Activated T-helper 1 cell treated with anti-CD3 and anti-CD28 coated beads, Interleukin-2, amount 50 U/mL, for 16 hours (primary cell): ENCODE measurements at places on chromosomes 7 and 10.

- no peak for DNase-seq
Measured at GRCh38 chr7:114084002-114084471, 165.2 kb upstream of the PPP1R3A start.

- no peak for DNase-seq
Measured at GRCh38 chr7:120280743-120281142, 7.8 kb downstream of the KCND2 start.

DNA sequence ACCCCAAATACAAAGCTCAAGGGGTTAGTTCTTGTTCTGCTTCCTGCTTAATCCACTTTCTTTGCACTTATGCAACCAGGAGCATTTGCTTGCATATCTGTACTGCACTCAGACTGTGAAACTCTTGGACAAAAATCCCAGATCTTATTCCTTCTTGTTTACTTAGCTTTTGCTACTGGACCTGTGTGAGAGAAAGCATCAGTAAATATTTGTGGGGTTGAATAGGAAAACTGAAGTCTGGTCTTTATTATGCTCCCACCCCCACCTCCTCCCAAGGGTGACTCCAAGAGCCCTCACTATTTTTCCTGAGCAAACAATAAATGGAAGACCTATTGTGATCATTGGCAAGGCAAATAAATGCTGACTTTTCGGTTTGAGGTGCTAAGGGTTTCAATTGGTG is 57.1 kb upstream of the VSTM2A start:
- DNase-seq, result no peak

- no peak for DNase-seq
Measured at GRCh38 chr10:77927402-77928246, 1.1 kb upstream of the DLG5 start.

DNA sequence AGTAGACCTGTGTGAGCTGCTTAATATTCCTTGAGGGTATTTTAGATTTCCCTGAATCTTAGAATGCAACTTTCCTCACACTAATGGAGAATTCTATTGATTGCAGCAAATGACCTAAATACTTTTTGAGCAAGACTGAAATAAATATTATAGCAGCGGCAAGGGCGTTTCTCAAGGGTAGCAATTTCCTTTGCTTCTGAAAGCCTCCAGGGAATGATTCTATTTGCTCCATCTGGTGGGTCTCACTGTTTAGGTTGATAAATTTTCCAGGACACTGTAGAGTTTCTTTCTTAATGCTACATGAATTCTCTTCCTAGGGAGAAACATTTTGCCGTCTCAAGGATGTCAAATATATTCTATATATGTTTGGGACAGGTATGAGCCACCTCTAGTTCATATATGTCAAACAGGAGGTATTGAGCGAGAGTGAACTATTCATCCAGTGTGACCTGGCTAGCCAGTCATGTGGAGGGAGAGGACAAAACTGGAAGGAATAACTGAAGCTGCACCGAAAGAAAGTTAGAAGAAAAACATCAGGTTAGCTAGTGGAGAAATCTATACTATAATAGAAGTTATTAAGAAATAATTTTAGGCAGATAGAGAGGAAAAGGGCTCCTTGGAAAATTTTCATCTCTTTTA is 57.9 kb upstream of the FZD8 start:
- no peak for DNase-seq

DNA sequence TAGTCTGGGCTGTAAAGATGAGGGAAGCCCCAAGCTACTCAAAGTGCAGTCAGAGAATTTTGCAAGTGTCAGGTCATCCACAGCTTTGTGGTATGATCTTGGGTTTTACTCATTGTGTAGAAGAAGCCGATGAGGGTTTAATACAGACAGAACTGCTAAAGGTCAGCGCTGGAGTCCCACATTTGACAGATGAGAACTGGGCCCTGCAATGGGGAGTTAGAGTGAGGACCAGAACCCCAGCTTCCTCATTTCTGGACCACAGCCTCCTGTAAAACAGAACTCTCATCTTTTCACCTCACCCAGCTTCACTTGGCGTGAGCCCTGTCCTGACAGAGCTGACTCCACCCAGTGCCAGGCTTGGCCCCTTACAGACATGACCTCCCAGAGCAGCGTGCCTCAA is 20.1 kb downstream of the LRRC20 start:
- no peak for DNase-seq

DNA sequence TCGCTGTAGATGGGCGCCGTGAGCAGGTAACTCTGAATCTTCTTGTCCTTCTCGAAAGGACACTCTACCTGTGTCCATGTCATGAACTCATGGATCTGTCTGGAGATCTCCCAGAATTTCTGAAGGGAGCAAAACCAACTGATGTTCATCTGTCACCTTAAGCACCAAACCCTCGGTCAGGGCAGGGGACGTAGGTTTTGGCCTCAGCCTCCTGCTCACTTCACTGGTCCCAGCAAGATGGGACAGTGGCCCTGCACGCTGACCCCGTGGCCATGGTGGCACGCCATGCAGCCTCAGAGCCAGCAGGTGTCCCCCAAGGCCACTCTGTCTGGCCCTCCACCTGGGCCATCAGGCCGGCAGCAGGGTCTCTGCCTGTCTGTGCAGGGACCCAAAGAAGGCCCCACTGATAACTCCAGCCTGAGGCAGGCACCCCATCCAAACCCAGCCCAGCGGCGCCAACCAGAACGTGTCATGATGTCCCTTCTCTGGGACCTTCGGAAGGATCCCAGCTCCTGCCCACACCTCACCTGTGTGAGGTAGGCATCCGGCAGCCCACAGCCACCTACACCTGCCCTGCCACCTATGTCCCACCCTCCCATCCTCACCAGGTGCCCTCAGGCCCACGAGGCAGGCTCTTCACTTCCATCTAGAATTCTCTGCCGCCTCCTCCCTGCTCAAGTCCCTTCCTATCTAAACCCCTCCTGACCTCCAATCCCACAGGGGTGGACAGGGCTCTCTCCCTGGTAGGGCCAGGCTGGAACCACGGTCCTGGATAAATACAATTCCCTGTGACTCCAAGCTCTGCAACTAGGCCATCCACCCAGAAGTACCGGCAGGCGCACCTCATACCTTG is 59.0 kb downstream of the CSGALNACT2 start:
- DNase-seq, result no peak

DNA sequence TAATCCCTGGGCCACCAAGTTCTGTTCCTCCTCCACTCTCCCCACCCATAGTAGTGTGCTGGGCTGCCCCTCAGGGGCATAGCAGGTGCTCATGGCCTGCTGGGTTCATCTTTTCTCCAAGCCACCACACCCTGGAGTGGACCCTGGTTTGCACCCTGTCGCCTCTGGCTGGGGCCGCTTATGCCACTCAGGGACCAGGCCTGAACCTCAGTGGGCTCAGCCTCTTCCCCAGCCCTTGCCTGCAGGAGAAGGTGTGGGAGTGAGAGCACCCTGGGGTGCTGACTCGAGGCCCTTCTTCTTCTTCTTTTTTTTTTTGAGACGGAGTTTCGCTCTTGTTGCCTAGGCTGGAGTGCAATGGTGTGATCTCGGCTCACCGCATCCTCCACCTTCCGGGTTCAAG is 10.2 kb downstream of the CLIP2 start:
- DNase-seq, result no peak

GRCh38 chr10:112217386-112218035 is 33.9 kb upstream of the GPAM start:
- DNase-seq, result no peak

- DNase-seq, result no peak
Measured at GRCh38 chr7:18570890-18571478, 75.4 kb downstream of the HDAC9 start.

GRCh38 chr7:113128031-113128430 is 9.7 kb upstream of the SMIM30 start:
- no peak for DNase-seq

DNA sequence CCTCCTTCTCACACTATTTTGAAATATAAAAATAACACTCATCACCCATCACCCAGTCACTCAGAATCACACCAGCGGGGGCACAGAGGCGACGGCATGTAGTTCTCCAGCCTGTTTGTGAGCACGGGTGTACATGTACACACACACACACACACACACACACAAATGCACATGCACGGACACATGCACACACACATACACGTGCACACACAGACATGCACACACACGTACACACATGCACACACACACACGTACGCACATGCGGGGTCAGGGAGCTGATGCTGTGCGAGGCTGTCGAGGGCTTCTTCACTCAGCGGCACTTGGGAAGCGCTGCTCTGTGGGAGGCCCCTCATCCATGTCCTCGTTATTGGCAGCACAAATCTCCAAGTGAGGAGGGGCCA is 178.8 kb downstream of the ELFN1 start:
- no peak for DNase-seq

- DNase-seq, result no peak
Measured at GRCh38 chr7:25951414-25952260, 200.4 kb upstream of the NFE2L3 start.

GRCh38 chr10:18087355-18087754 is 52.9 kb upstream of the CACNB2 start:
- no peak for DNase-seq

DNA sequence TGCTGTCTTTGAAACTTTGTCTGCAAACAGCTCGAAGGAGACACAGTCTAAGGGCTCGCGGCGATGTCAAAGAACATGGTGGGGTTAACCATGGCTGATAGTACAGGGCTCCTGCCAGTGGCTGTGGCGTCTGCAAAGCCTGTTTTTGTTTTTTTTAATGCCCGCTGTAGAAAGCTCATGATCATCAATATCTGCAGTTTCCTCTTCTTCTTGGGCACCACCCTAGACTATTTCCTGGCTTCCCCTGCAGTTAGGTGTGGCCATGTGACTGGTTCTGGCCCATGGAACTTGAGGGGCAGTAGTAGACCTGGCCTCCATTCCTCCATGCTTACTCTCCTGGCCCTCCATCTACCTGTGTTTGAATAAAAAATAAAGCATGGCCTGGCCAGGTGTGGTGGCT is 21.8 kb upstream of the SAMD8 start:
- DNase-seq, result no peak

DNA sequence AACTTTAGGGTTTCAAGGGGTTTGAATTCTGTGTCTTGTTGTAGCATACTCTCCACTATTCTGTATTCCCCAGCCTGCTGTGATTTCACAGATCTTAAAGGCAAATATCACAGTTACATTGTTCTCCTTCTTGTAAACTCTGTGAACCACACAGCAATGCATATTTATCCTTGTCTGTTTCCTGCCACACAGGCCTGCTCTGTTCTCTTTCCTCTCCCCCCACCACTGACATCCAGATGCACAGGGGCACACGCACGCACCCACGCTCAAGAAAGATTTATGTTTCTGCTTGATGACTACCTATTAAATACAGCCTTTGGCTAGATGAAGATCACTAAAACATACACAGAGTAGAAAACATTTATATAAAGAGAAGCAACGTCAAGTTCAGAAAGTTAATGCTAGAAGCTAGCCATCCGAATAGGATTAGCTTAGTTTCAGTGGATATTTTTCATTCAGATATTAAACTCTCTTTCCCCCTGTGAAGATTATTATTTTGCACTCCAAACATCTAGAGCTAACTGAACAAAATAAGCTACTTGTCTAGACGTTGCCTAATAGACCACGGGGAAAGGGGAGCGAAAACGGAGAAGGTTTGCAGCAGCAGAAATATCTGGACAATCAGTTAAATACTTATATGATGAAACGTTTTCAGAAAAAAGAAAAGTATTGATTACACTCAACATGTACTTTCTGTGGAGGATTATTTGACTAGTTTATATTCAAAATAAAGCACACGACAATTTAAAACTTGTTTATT is 193.1 kb upstream of the SEMA3C start:
- no peak for DNase-seq

DNA sequence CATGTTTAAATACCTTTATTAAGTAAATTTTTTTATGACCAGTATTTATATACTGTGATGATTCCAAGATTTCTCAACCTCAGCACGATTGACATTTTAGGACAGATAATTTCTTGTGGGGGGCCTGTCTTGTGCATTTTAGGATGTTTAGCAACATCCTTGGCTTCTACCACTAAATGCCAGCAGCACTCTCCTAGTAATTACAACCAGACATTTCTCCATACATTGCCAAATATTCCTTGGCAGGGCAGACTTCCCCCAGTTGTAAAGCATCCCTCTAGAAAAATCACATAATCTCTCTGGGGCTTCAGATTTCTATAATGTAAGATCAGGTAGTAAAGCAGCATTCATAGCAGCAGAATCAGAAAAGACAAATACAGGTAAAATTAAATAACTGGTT is 7.8 kb upstream of the LIPM start:
- no peak for DNase-seq

- DNase-seq, result no peak
Measured at GRCh38 chr7:150944066-150945042, 33.8 kb downstream of the KCNH2 start.

DNA sequence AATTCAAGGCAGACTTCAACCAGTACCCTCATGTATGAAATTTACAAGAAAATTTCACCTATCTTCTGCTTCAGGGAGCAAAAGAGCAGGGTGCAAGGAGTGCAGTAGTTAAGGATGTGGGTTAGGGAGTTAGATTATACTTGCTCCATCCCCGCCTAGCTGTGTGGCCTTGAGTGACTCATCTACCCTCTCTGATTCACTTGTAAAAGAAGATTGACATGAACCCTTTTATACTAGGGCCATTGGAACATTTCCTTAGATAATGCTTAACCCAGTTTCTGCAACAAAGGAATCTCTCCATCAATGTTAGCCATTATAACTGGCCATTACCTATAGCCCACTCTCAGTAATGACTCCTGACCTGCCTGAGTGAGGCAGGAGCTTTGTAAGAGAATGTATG is 10.2 kb upstream of the HSPA12A start:
- no peak for DNase-seq

DNA sequence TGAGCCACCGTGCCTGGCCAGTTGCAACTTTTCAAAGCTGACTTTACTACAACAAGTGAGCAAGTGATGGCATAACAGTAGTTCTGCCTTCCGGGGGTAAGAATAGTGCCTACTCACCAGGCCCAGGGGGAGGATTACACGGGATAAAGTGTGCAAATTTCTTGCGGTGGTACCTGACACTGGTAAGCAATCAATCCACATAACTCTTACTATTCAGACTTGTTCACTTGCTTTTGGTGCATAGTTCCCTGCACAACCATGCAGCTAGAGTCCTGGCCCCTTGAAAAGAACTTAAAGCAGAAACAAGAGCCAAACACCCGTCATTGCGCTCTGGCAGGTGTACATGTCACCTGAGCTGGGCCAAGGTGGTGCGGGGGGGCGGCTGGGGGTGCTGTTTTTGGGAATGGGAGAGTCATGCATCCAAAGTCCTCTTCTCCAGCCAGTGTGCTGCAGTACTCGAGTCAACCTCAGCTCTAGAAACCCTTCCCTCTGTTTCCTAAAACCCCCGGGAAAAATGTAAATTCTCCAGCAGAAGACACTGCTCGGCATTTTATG is 5.4 kb upstream of the COBL start:
- no peak for DNase-seq

GRCh38 chr10:32948451-32948850 is 9.6 kb downstream of the ITGB1 start:
- no peak for DNase-seq
